ENCODE measurements at places on chromosomes 12 and 14. TPM values are rescaled to one million over a fixed set of nuclear protein-coding genes. Genes with fewer than 3 reads are reported as not detected.

The PIANP gene
- 0.37 TPM for total RNA-seq

The PRH1 gene
- total RNA-seq, result 6.3 TPM

The MYF6 gene
- not detected for total RNA-seq

The ADAM21 gene
- total RNA-seq, result 0.23 TPM

The EMC9 gene
- 40.1 TPM for total RNA-seq

The PTGER2 gene
- total RNA-seq, result 20.8 TPM

The PAX9 gene
- total RNA-seq, result not detected

The USP44 gene
- 18.7 TPM for total RNA-seq

The BEST3 gene
- total RNA-seq, result not detected

The GZMH gene
- 48.1 TPM for total RNA-seq

DNA sequence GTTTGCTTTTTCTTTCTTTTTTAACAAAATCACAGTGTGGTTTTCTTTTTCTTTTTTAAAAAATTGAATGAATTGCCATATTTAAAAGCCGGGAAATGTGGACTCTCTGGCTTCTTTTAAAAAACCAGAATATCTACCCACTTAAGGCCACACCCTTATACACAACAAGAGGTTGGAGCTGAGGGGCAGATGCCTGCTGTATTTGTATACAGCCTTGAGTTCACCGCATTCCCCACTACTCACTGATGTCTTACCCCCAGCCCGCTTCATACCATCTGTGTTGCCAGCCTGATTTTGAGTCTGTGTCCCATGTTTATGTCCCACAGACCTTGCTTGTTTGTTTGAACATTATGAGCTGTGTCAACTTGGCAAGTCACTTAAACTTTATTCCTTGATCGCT is 14.3 kb downstream of the JDP2 start:
- no peak for DNase-seq

DNA sequence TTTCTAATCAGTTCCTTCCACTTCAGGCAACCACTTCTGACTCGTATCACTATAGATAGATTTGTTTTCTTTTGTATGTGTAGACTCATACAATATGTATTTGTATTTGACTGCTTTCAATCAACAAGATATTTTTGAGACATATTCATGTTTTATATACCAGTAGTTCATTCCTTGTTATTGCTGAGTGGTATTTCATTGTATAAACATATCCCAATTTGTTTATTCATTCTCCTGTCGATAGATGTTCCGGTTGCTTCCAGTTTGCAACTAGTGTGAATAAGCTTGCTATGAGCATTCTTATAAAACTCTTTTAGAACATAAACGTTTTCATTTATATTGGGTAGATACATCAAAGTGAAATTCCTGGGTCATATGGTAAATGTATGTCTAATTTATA is 119.2 kb downstream of the FIGNL2 start:
- DNase-seq, result no peak

DNA sequence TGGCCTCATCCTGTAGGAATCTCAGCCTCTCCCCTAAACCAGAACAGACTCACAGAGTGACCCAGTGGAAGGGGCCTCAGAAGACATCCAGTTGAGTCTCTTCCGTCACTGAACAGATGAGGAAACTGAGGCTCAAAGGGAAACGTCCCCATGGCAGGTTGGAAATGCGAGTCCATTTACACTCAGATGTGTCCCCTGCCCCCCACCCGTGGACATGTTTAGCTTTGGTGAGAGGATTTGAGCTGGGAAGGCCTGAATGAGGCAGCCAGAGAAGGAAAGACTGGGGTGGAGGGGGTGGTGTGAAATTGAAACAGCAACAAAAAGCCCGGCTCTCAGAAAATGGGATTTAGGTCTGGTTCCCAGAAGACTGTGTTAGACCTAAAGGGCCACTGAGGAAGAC is 1.7 kb downstream of the FAIM2 start:
- DNase-seq, result no peak

- no peak for DNase-seq
Observed at GRCh38 chr14:74630881-74631690, 19.0 kb upstream of the LTBP2 start.

DNA sequence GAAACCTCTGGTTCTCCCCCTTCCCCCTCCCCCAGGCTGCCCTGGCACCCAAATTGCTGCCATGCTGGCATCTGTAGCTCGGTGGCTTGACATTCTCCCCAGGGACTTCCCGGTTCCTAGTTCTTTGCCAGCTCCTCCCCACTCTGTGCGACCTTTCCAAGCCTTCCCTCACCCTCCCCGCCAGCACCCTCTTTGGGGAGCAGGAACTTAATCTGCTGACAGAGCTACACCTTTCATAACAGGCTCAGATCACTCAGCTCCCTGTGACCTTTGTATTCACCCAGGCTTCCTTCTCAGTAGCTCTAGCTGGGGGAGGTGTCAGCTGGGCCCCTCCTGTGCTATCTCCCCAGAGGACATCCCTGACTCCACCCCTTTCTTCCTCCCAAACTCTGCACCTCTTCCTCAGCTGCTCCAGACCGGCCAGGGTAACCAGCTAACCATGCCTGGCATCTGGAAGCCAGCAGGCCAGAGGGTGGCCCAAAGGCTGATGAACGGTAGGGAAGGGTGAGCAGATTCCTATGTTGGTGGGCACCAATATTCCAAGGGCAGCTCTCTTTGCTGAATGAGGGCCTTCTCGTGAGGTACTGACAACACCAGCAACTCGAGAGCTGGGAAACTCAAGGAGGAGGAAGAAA is 1.8 kb upstream of the COX14 start:
- no peak for DNase-seq

DNA sequence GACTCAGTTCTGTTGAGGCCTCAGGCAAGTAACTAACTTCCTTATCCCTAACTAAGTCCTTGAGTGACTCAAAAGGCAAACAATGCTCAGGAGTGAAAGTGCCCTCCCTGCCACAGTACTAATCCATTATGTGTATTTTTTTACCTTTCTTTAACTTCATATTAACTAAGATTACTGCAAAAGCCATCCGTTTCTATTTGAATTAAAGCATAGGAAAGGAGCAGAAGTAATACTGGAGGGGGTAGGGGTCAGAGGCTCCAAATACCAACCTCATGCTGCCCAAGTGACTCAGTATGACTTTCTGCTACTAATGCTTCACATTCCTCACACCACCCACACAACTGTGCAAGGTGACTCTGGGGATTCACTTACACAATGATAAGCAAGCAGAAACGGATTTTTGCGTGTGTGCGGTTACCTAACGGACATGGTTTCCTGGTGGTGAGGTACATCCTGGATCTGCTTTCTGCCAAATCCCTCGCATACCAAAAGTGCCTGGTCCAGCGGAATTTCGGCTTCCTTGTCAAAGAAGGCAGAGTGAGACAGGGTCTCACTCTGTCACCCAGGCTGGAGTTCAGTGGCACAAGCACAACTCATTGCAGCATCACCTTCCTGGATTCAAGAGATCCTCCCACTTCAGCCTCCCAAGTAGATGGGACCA is 25.1 kb downstream of the MOK start:
- DNase-seq, result no peak

GRCh38 chr14:92987713-92988510 is 65.0 kb downstream of the CHGA start:
- no peak for DNase-seq

- DNase-seq, result no peak
Observed at GRCh38 chr12:59004456-59004855, 84.2 kb upstream of the LRIG3 start.

DNA sequence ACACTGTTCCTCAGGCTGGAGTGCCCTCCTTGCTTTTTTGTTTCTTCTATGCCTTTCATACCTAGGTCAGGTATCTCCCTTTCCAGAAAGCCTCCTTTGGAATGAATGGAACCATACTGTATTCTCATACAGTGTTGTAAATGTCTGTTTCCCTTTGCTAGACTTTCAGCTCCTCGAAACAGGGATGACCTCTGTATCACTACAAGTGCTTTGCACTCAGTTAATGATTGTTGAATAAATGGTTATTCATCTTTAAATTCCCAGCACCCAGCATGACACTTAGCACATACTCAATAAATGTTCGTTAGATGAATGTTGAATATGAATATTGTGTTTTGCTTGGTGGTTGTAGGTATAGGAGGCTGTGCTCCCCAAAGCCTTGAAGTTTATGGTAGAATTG is 5.9 kb upstream of the TULP3 start:
- DNase-seq, result no peak

DNA sequence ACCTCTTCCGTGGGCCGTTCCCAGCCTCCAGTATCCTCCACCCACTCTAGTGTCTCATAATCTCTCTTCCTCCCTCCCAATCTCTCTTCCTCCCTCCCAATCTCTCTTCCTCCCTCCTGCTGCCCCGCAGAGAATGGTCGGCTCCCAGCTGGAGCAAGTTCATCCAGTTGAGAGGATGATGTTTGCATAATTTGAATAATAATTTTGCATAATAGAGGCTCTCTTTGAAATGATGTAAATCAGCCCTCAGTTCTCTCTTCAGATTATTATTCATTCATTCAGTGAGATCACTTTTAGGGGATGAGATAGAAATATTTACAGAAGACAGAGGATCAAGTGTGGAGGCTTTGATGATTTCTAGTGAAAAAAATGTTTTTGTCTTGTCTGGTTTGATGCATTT is 125.0 kb downstream of the PTPN11 start:
- DNase-seq, result no peak

DNA sequence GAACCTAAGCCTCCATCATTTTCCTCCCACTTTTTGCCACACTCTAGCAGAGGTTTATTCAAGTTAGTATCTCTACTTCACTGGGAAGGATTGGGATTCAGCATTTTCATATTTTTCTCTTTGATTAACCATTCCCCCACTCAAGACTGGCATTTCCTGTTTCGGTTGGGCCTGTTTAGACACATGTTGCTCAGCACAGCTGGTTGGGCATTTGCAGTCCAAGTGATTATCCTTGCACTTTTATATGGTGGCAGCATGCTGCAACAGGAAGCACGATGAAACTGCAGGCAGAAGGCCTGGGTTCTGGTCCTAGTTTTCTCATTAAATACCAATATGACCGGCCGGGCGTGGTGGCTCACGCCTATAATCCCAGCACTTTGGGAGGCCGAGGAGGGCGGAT is 182.9 kb upstream of the GRIN2B start:
- DNase-seq, result no peak

DNA sequence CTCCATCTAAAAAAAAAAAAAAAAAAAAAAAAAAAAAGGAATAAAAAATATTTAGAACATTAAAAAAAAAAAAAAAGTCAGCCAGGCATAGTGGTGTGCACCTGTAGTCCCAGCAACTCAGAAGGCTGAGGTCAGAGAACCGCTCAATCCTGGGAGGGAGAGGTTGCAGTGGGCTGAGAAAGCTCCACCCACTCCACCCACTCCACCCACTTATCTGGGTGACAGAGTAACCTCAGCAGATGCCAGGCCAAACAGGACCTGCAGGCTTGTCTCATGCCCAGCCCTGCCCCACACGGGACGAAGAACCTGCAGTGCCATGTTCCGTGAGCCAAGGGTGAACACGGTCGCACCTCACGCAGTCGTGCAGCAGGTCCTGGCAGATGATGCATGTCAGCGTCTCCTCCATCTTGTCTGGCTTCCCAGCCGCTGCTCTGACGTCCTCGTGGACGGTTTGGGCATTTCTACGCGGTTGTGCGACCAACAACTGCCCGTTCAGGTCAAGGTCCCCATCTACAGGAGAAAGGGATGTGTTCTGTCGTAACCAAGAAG is 28.6 kb downstream of the CHFR start:
- DNase-seq, result no peak

DNA sequence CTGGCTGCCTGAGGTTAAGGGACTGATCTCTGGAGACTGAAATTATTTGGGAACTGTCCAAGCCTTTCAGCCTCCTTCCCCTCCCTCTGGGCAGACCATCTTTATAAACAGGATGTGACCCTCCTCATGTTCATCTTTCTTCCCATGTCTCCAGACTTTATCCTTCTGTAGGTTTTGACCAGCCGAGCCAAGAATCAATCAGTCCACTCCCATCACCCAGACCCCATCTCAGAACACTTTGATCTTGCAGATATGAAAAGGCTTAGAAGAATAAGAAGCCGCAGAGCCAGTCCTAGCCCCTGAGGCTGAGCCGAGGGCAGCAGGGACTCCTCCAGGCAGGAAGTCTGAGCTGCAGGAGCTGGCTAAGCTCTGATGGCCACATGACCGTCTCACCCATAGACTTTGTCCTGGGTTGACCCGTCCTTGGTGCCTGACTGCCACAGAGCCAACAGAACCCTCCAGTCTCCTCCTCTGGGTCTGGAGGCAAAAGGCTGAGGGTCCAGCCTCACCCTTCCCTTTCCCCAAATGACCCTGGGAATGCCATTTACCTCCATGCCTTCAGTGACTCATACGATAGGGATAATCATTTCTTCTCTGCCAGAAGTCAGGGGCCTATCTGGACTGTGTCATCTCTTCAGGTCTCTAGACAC is 1.6 kb downstream of the KRT71 start:
- DNase-seq, result no peak

GRCh38 chr14:85531587-85532373 is 1.8 kb downstream of the FLRT2 start:
- no peak for DNase-seq

- DNase-seq, result no peak
Observed at GRCh38 chr12:120381752-120382419, 12.9 kb upstream of the MSI1 start.
